ENCODE measurements at places on chromosomes 1 and 21.

DNA sequence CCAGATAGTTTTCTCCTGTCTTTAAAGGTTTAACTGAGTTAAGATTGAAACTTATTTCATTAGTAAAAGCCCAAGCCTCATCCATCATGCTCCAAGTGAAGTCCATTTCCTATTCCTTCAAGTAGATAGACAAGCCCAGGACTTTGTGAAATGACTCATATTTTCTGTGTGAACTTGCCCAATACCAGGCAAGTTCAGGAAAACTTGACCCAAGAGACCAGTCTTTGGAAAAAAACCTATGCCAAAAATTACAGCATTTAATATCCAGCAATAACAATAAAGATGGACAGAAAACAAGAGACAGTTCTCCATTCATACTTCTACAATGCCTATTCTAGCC is 405 bp upstream of the RAB29 start:
- no peak for DNase-seq

DNA sequence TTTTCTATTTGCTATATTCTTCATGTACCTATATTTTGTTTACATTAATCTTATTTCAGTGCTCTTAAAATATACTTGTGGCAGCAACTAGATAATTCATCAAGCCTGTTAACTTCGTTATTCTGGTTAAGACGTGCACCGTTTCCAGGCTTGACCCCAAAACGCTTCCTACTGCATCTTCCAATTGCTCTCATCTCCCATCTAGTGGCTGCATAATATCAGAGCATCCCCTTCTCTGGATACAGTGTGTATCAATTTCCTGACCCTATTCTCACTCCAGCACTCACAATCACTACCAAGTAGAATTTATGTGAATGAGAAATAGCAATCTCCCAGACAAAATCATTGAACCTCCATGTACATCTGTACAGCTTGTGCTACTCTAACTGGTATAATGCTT is 1280.3 kb upstream of the B3GALT2 start:
- DNase-seq = peak; percentile 1

- no peak for DNase-seq
Measured at GRCh38 chr21:42584296-42584641, 69.2 kb upstream of the PDE9A start.

DNA sequence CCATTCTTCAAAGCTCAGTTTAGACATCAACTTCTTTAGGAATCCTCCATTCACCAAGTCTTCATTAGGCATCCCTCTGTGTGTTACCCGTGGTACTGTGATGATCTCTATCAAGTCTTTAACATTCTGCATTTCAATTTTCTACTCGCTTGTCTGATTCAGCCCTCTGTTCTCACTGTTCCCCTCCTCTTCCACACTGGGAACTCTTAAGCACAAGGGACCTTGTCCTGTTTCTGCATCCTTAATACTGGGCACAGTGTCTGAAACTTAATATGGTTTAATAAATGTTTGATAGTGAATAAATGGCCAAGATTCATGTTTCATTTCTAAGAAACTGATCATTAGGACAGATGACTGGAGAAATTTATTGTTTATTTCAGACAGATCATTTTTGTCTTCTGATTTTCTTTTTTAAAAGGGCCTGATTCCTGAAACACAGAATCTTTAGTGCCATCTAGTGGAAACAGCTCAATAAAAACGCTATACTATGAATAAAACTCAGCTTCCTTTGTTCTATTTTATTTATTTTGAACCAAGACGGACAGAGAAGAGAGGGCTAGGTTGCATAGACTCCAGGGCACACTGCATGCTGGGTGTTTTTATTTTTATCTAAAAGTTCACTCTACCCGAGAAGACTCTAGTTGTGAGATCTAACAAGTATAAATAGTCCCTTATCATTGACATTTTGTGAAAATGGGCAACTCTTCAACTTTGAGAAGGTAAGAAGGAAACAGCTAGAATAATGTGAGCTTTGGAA is 7.0 kb upstream of the TRIM45 start:
- DNase-seq = peak; percentile 48

GRCh38 chr1:26429721-26430120 is 2.4 kb upstream of the DHDDS start:
- DNase-seq = no peak

DNA sequence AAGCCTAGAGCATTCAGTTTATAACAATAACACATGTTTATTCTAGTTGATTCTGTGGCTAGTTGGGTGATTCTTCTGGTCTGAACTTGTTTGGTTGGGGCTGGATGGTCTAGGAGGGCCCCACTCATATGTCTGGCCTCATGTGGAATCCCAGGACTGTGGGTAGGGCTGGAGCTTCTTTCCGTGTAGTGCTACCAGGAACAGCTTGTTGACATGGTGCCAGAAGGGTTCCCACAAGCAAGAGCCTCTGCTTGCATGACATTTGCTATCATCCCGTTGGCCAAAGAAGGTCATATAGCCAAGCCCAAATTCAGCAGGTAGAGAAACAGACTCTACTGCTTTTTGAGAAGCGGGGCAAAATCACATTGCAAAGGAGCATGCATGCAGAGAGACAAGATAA is 67.6 kb upstream of the PPP2R5A start:
- no peak for DNase-seq

- DNase-seq = peak; percentile 90
Measured at GRCh38 chr1:23619299-23620188, 60.2 kb upstream of the ID3 start.

GRCh38 chr1:44610527-44611148 is 63.6 kb downstream of the TMEM53 start:
- no peak for DNase-seq

DNA sequence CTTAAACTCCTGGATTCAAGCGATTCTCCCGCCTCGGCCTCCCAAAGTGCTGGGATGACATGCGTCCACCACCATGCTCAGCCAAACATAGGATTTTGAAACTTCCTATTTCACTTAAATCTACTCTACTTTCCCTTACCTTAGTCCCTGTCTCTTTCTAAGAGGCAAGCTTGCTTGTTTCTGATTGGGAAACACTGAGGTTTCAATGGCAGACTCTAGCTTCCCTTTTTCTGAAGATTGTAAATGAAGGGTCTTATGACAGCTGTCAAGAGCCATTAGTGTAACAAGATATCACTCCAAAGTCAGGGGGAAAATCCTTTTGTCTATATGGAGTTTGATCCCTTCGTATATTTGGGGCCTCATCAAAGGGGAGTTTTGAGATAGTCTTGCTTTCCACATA is 23.5 kb upstream of the LMO4 start:
- no peak for DNase-seq

- no peak for DNase-seq
Measured at GRCh38 chr1:3717715-3718601, 34.3 kb upstream of the CCDC27 start.

DNA sequence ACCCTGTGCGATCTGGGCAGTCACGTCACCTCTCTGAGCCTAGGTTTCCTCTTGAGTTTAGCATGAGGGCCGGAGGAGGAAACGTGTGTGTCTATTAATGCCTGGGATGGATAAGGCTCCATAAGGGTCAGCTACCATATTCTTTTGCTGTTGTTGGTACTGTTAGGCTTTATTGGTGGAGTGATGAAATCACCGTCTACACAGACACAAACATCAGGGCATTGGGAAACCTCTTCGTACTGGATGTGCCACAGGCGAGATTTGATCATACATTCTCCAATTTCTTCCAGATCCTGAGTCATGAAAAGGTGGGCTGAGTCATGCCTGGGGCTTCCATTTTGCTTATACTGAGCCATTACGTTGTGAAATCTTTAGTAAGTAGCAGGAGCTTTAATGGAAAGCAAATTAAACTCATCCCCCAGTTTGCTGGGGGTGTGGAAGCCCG is 24.9 kb upstream of the GRHL3 start:
- no peak for DNase-seq

- DNase-seq = no peak
Measured at GRCh38 chr1:207971331-207972219, 60.6 kb upstream of the CD34 start.

DNA sequence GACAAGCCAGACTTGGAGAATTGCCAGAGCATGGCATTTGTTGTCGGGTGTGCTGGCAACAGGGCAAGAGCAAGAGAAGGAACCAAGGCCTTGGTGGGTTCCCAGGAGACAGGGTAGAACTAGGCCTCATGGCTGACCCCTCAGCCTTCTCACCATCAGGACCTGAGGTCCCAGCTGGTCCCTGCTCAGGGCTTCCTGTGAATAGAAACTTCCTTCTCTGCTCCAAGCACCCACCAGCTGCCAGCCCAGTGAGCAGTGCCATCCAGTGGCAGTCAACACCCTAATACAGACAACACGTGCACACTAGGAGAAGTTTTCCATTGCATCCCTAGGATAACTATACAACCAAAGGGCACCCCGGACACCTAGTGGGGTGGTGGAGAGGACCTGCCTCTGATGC is 22.8 kb downstream of the S100A6 start:
- no peak for DNase-seq

DNA sequence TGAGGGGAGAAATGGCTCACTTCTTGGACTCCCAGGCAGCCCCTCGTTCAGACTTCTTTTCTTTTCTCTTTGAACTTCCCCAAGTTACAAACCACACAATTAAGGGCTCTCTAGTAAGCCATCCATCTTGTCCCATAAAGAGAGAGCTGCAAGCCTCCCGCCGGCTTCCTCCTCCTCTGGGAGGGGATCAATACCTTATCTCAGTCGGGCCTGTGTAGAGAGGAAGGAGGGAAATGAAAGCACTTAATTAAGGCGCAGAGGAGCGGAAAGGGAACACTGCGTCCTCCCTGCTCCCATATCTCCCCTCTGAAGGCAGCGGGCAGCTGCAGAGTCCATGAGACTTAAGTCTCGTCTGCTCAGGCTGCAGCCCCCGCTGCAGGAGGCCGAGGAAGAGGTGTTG is 112.6 kb upstream of the CSF3R start:
- no peak for DNase-seq

DNA sequence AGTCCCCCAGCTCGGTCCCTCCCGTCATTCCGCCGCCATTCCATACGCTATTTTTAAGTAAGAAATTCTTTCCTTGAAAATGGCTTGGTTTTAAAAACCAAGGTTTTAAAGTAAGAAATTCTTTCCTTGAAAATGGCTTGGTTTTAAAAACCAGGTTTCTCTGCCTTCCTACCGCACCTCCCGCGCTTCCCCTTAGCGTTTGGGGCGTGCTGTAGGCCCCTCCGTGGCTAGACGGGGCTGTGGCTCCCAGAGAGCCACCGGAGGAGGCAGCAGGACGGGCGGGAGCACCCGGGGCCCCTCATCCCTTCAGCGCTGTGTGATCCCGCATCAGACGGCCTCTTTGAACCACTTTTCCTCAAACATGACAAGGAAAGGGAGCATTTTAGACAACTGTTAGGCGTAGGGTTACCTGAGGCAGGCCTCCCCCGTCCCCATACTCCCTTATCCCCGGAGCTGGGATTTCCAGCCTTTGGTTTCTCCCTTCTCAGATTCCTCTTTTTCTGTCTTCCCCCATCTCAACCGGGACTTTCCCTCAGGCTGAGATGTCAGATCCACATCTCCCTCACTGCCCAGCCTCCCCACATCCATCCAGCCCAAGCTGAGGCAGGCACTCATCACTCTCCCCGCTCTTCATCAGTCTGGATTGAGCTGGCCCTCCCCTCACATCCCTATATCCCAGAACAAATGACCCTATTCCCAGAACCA is 541 bp upstream of the CD58 start:
- no peak for DNase-seq

- DNase-seq = no peak
Measured at GRCh38 chr1:20753589-20753988, 21.1 kb upstream of the SH2D5 start.

DNA sequence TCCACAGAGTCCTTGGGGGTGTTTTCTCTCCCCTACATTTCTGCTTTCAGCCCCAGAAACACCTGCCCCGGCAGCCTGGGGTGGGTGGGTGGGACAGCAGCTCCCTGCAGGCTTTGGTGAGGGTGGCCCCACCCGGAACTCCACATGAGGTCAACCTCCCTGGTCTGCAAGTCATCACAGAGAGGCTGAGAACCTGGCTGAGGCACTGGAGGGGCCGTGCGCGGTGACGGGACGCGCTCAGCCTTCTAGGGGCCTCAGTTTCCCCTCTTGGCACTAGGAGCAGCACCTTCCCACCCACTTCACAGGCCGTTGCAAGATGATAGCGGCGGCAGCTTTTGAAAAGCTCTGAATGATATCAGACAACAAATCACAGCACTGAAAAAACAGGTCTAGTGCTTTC is 37.7 kb upstream of the NID1 start:
- DNase-seq = no peak

GRCh38 chr1:30778979-30779293 is 21.4 kb upstream of the LAPTM5 start:
- no peak for DNase-seq

DNA sequence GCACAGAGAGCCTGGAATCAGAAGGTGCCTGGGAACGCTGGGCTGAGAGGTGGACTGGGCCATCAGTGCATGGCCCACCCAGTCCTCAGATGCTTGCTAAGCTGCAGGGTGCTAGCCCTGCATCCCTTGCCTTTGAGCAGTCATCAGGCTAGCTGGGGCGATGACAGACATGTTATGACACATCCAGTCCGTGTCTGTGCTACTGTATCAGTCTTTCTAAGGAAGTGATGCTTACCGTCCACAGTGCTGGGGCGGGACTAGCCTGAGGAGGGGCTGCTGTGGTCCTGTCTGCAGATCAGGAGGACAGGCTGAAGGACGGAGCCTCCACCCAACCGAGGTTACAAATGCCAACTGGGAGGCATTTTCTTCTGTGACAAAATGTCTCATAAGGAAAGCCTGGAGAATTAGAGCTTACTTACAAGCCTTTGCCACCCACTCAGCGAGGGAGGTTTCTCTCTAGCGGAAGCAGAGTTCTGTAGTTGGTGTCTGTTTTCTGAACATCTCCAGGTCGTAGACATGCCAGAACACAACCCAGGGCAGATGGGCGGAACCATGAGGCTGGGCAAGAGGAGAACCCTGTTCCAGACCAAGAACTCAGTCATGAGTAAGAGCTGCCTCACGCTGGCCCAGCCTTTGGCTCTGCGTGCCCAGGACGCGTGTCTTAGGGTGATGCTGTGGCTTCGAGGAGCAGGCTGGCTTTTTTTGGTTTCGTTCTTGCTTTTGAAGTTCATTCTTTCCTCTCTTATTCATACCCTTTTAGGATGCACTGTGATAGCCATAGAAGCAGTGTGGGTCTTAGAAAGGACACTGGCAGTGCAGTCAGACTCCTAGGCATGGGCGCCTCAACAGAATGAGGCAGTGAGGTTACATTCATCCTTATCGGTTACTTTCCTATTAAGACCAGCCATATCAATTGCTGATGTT is 14.3 kb downstream of the SLFNL1 start:
- no peak for DNase-seq

- DNase-seq = no peak
Measured at GRCh38 chr1:82894635-82895034, 1093.9 kb downstream of the ADGRL2 start.

GRCh38 chr1:187244623-187245022 is 415.9 kb downstream of the PLA2G4A start:
- no peak for DNase-seq

- no peak for DNase-seq
Measured at GRCh38 chr21:41752231-41752681, 14.6 kb downstream of the RIPK4 start.

GRCh38 chr1:235190431-235190830 is 29.4 kb upstream of the RBM34 start:
- no peak for DNase-seq

DNA sequence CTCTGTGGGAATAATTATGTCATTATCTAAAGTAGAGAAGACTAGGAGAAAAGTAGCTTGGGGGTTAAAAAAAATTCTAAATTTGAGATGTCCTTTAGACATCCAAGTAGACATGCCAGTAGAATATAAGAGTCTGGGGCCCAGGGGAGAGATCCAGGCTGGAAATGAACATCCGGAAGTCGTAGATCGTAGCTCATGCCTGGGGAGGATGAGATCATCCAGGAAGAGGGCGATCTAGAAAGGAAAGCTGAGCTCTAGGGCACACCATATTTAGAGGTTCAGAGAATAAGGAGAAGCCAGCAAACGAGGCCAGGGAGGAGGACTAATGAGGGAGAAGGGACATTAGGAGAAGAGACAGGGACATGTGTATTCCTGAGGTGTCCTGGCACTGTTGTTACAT is 12.2 kb downstream of the NGF start:
- no peak for DNase-seq
